ENCODE measurements at places on chromosomes 1 and 21.
A peak's percentile ranks its signal among the peaks of the same experiment; 100 is the strongest.

GRCh38 chr21:14523234-14523633, 22.9 kb downstream of the SAMSN1 start:
- no peak for DNase-seq

DNA sequence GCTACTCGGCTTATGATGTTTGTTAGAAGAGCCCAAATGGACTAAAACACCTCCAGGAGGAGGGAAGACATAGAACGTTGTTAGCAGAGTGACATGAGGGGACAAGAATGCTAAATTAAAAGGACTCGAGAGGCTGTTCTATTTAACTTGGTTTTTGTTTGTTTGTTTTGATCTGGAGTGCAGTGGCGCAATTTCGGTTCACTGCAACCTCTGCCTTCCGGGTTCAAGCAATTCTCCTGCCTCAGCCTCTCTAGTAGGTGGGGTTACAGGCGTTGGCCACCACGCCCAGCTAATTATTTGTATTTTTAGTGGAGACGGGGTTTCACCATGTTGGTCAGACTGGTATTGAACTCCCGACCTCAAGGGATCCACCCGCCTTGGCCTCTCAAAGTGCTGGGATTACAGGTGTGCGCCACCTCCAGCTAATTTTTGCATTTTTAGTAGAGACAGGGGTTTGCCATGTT, 5.1 kb upstream of the HNRNPU start:
- no peak for DNase-seq

DNA sequence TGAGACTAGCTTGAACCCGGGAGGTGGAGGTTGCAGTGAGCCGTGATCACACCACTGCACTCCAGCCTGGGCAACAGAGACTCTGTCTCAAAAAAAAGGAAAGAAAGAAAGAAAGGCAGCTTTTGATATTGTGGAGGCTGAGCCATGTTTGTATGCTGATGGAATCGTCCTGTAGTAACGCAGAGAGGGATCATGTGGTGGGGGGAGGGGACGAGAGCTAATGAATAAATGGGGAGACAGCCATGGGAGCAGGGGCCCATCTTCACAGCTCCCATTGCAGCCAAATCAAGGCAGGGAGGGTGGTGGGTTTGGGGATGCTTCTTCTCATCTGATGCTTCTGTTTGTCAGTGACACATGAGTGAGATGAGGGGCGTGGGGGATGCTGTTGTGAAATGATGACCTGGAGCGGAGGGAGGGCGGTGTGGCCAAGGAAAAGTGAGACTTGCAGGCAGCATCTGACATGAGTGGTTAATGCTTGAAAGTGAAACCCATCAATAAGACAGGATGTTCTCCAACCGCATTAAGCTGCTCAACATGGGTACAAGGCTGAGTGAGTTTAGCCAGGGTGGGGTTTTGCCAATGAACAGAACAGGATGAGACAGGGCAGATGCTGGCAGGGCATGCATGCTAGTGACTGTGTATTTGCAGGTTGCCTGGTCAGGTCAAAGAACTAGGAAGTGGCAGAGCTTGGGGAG, 16.7 kb downstream of the SPATA21 start:
- DNase-seq = no peak

DNA sequence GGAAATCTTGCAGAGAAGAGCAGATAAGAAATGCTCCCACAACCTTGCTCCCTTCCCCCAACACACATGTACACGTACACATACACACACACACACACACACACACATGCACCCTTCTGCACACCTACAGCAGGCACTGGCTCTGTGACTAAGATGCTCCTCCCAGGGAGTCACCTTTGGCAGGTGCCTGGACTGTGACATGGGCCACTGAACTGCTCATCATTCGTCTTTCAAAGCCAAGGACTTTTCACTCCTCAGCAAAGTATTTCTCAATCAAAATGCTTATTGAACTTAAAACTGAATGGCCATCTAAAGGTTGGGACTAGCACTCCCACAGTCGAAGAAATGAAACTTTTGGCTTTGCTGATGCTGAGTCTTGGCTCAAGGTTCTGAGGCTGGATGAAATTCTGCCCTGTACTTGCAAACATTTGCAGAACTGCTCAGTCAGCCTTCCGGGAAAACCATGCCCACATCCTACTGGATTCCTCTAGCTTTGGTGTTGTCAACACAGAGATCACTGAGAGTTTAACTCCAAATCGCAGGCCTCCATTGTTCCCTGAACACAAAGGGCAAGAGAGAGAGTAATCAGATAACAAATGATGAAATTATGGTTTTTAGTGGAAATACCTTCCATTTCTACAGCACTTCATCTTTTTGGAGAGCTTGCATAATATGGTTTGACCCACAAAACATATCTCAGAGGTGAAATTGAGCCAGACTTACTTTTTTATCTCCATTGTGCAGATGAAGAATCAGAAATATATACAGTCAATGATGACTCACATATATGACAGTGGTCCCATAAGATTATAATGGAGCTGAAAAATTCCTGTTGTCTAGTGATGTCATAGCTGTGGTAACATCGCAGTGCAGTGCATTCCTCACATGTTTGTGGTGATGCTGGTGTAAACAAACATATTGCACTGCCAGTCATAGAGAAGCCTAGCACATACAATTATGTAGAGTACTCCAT, 72.4 kb upstream of the BCAR3 start:
- no peak for DNase-seq

DNA sequence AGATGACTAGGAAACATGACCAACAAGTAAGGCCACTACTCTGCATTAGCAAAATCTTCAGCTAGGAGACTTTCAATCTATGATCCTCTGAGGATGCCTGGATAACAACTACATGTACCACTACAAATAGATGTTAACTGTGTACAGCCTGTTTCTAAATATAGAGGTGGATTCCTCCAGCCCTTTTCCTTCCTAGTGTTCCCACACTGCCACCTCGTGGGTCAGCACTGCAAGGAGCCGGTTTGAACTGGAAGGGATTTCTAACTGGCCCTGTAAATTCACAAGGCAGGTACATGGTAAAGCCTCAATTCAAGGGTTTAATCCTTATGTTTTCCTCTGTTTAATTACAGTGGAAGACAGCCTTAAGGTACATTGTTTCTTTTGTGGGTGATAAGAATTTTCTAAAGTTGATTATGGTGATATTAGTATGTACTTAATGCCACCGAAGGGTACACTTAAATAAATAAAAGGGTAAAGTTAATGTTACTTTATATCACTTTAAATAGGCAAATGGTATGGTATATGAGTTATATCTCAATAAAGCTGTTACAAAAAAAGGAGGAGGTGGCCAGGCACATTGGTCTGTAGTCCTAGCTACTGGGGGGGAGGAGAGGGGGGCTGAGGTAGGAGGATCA, 14.4 kb downstream of the SMYD3 start:
- peak; percentile 35 for DNase-seq

DNA sequence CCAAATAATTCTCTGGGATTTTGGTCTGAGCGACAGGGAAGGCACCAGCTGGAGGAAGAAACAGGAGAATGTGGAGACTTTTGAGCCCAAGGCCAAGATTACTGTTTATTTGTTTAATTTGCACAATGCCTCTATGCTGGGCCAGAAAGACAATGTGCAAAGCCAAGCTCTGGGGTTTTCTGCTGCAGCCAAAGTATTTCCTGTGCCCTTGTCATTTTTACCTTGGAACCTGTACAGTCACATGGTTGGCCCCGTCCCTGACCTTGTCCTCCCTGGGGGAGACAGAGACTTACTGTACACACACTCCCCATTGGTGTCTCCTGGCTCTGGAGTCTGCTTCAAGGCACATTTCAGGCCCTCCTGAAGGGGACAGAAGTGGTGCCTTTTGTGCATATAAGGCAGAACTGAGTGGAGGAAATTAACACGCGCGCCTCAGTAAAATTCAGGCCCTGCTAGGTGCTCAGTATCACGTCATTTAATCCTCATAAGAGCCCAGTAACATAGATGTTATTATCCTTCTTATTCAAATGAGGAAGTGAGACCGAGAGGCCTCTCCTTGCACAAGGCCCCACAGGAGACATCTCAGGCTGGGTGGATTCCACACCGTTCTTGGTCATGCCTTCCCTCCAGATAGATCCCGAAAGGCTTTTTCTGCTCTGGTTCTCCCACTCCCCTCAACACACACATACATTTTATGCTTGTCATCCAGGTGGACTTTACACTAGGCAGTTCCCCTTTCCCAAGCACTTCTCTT, 21.1 kb downstream of the C1orf115 start:
- no peak for DNase-seq

DNA sequence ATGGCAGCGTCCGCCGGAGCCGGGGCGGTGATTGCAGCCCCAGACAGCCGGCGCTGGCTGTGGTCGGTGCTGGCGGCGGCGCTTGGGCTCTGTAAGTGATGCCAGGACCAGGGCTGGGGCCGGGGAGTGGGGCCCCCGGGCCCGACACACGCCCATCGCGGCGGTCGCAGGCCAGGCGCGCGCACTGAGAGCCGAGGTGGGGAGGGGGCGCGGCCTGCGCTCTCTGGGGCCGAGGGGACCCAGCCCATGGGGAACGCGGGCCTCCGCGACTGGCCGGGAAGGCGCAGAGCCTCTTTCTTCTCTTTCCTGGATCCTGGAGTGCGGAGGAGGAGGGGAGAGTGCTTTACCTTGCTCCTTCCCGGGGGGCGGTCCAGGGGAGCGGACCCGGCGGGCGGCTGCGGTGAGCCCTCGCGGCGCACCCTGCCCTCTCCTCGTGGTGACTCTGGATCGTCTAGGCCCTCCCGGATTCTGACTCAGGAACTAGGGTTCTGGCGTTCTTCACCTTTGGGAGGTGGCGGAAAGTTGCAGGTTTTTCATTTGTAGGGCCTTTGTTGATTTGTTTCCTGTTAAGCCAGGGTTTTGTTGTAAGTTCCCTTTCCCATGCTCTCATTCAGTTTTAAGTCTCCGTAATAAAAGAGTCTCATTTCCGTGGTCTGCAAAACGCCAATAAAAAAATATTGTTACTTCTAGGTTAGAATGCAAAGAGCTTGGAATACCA, 529 bp downstream of the MPZL1 start:
- DNase-seq = no peak

DNA sequence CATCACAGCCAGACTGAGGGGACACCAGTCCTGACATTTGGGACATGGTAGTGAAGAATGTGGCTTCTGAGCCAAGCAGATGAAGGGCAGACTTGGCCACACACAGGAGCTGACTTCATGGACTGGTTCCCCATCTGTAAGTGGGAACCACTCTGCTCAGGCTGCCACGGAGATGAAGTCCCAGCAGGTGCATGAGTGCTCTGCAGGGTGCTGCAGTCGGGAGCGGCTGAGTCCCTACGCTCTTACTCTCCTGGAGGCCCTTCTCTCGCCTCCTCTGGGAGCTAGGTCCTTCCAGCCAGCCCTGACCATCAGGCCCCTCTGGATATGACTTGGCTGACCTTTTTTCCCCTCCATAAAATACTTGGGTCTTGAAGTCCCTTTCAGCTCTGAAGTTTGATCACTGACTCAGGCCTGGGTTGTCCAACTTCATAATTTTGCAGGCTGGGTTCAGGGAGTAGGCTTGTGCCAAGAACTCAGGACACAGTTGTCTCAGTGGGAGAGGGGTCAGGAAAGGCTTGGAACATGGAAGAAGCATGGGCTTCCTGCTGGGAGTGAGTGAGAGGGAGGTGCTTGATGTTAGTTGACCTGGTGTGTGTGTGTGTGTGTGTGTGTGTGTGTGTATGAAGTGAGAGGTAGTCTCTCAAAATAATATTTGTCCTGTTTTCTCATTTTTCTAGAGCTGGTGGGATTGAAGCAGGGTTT, 21.0 kb upstream of the EPS8L3 start:
- no peak for DNase-seq

- DNase-seq = no peak
Observed at GRCh38 chr1:2269193-2269921, 41.2 kb downstream of the SKI start.

- DNase-seq = peak; percentile 39
Observed at GRCh38 chr21:44870748-44871495, 2.6 kb downstream of the PTTG1IP start.

DNA sequence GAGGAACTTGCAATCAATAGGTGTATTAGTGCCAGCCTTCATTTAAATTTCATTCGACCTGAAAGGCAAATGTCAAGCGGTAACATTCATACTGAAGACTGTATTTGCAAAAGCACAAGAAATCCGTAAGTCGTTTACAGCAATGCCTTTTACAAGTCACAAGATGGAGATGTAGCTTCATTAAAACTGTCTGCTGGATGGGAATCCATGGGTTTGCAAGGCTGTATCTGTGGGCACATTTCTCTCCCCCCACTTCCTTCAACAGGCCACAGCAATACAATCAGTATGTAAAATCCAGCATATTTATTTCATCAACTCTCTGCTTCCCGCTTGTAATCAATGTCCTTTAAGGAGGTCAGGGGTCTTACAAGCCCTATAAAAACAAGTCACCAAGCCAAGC, 147.1 kb downstream of the SLC45A1 start:
- DNase-seq = no peak

DNA sequence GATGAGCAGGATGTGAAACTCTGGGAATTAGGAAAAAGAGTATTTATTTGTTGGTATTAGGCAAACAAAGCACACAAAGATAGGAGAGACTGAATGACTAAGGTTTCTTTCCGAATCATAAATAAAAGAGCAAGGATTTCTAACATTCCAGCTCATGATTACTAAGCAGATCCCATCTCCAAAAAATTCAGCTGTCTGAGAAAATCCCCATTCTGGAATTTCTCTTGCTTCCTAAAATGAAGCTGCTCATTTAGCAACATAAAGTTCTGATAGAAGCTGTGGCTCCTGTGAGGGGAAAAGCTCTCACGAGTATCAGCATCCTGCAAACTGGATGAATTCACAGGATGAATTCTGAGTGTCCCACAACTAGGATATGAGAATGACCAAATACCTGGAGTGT, 6.7 kb upstream of the SH2D5 start:
- DNase-seq = no peak

- DNase-seq = no peak
Observed at GRCh38 chr1:184033711-184034167, 3.8 kb downstream of the COLGALT2 start.

- no peak for DNase-seq
Observed at GRCh38 chr1:118954301-118954905, 33.7 kb downstream of the TBX15 start.

DNA sequence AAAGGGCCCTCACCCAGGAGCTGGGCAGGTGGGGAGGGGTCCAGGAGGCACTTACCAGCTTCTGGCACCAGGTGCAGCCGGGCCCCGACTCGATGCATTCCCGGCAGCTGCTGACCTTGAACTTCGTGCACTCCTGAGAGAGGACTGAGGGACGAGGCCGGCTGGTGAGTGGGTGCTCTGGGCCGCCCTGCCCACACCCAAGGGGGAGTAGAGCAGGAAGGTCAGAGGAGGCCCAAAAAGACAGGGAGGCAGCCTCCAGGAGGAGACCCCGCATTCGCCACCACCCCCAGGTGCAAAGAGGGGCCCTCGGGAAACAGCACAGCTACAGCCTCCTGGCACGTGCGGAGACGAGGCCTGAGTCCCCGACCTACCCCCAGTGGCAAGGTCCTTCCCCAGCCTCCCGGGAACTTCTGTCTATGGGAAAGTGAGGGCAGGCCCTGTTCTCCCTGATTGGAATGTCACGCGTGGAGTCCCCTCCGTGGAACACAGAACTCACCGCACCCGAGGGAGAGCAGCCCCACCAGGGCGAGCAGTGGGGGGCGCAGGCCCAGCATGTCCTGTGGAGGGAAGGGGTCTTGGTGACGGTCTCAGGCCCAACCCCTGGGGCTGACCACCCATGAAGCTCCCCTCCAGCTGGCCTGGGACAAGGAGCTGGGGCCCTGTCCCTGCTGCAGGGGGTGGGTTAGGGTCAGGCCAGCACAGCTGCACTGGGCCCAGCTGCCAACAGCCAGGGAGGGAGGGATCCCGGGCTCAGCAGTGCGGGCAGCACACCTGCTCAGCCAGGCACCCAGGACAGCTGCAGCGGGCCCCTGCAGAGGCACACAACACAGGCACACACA, 10.3 kb downstream of the ITGB2 start:
- DNase-seq = no peak
